H1 (cell line): ENCODE measurements at places on chromosomes 2 and 18. TPM values are rescaled to one million over a fixed set of nuclear protein-coding genes. Genes with fewer than 3 reads are reported as not detected.

ECEL1 gene
- total RNA-seq, result 6.5 and 7.7 TPM in 2 replicates

DNA sequence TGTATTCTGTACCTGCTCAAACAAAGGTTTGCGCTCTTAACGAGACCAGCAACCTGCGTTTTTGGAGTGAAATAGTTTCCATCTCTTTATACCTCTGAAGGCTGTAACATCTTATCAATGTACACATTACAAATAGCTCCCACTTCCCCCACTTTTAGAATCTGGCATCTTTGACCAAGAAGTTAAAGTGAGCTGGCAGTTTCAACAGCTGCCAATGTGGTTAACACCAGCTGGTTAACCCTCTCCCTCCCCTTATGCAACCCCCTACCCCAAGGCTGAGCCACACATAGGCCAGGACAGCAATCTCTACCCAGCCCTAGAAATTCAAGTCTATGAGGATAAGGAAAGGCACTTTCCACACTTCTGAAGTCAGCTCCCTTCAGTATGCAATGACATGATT lies 2.2 kb upstream of the SERTAD2 start:
- DNase-seq, result no peak
- H3K4me3 ChIP-seq, result no peak overlapping the region

GRCh38 chr2:177239932-177240630 lies 24.4 kb downstream of the NFE2L2 start:
- H3K4me1 ChIP-seq, result peaks cover 2% of the 10 kb centered on the region; the same call in 1 of the 2 replicates
- no peak for DNase-seq
- H3K27me3 ChIP-seq, result no peaks in the 10 kb centered on the region
- H3K27ac ChIP-seq, result no peak overlapping the region

DNA sequence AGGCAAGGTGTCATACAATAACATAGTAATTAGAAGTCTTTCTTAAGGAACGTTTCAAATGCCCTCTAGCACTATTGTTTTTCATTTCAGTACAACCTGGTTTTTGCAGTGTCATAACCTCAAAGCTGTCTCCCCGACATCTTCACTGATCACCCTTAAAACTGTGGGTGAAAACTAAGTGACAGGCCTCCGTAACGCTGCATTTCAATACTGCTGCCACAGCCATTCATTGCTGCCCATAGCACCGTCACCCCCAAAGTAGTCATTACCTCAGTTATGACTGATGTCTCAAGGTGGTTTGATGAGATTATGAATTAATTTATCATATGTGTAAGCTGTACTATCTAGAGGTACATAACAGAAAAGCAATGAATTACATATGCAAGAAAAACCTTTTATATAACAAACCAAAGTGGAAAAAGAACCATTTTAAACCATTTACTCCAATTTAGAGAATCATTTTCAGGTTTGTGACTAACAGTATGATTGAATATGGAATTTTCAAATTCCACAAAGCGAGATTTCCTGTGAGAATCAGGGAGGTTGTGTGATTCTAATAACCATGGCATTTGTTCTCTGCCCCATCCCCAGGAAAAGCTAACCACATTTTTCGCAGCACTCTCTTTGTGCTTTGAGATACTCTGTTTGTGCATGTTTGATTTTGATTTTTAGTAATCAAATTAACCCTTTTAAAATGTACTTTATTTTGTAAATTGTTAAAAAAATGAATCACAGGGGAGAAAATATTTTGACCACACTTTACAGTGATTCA lies 263.0 kb downstream of the PTGR3 start:
- no peaks in the 10 kb centered on the region; the same call in 1 of the 2 replicates for H3K4me1 ChIP-seq
- H3K27me3 ChIP-seq, result no peaks in the 10 kb centered on the region
- no peak for DNase-seq
- no peaks in the 10 kb centered on the region for H3K36me3 ChIP-seq
- no peak overlapping the region for H3K4me3 ChIP-seq

DNA sequence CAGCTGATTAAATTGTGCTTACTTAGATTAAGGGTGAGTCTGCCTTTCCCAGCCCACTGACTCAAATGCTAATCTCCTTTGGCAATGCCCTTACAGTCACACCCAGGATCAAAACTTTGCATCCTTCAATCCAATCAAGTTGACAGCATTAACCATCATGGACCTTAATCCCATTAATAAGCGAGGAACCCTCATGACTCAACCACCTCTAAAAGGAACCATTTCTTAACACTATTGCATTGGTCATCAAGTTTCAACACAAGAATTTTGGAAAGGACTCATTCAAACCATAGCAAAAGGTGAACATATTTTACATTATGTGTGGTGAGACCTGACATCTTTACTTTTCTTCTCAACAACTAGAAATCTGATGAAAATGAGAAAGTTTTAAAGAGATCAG lies 187.0 kb downstream of the OSR1 start:
- H3K27ac ChIP-seq, result no peak overlapping the region
- H3K4me1 ChIP-seq, result no peaks in the 10 kb centered on the region; the same call in 1 of the 2 replicates
- H3K36me3 ChIP-seq, result no peaks in the 10 kb centered on the region
- no peak for DNase-seq
- no peaks in the 10 kb centered on the region for H3K27me3 ChIP-seq
